NCI-H2171 (cell line): ENCODE measurements at places on chromosomes 4 and X.
A peak's percentile ranks its signal among the peaks of the same experiment; 100 is the strongest.

- DNase-seq = no peak
Measured at GRCh38 chr4:11765849-11766453, 337.3 kb upstream of the HS3ST1 start.

DNA sequence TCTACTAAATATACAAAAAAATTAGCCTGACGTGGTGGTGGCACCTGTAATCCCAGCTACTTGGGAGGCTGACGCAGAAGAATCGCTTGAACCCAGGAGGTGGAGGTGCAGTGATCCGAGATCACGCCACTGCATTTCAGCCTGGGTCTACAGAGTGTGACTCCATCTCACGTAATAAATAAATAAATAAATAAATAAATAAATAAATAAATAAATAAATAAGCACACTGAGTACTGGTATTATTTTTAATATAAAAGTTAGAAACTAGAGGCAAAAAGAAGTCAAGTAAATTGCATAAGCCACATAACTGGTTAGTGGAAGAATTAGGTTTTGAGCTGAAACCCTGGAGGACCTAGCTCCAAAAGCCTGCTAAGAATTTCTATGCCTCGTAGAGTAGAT, 1262.7 kb upstream of the PABPC4L start:
- no peak for DNase-seq

DNA sequence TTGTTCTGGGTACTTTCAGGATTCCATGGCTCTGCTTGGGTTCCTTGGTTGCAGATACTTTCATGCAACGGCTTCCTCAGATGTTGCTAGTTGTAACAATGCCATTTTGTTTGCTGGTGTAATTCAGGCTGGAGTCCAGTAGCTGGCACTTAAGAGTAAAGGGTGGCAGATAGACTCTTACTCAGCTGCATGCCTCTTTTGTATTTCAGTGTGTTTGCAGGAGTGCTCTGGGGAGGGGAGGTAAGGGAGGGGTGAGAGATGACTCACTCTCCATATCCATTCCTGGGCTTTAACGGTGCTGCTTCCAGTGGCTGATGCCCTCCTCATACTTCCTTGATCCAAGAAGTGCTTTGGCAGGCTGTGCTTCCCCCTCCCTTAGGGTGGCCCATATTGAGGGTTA, 155.2 kb downstream of the ZNF330 start:
- no peak for DNase-seq

DNA sequence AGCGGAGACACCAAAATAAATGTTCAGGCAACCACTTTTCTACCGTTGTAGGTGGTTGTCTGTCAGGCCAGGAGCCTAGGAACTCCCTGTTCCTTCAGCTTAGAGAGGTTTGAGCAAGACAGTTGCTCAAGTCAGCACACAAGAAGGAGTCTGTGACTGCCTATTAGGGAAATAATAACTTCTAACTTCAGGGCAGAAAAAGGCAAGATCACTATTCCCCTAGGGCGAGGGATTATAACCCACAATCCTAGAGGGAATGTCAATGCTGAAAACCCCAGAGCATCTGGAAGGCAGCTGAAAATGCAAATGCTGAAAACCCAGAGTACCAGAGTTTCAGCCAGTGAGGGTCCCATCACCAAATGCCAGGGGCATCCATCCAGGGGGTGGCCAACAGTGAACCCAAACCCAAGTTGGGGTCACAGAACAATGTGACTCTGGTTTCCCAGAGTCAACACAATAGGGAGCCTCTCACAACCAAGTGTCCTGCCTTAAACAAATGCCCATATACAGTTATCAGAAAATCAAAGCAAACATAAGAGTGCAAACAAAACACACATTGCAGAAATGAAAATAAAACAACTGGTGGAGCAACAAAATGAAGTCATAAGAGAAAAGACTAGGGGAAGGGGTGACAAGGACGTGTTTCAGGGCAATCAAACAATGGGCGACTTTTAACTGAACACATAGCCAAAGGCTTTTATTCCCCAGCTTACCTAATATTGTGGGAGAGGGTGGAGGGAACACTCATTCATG, 27.6 kb downstream of the MORF4L2 start:
- DNase-seq = no peak

DNA sequence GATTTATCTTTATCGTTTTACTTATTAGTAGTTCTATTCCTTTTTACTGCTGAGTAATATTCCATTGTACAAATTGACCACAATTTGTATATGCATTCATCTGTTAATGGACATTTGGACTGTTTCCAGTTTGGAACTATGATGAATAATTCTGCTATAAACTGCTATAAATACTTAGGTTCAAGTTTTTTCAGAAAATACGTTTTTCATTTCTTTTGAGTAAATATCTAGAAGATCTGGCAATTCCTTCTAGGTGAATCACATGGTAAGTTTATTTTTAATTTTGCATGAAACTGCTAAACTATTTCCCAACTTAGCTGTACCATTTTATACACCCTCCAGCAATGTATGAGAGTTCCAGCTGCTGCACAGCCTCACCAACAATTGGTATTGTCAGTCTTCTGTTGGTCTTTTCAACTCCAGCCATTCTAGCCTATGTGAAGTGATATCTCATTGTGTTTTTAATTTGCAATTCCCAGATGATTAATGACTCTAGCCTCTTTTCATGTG, 22.2 kb downstream of the LIN54 start:
- no peak for DNase-seq

DNA sequence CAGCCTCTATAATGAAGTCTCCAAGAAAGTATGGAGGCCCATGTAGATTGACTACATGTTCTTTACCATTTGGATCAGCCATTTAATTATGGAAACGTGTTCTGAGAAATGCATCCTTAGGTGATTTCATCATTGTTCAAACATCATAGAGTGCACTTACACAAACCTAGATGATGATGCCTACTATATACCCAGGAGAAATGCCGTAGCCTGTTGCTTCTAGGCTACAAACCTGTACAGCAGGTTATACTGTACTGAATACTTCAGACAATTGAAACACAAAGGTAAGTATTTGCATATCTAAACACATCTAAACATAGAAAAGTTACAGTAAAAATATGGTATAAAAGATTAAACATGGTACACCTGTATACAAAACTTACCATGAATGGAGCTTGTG, 186.5 kb upstream of the FSTL5 start:
- no peak for DNase-seq

DNA sequence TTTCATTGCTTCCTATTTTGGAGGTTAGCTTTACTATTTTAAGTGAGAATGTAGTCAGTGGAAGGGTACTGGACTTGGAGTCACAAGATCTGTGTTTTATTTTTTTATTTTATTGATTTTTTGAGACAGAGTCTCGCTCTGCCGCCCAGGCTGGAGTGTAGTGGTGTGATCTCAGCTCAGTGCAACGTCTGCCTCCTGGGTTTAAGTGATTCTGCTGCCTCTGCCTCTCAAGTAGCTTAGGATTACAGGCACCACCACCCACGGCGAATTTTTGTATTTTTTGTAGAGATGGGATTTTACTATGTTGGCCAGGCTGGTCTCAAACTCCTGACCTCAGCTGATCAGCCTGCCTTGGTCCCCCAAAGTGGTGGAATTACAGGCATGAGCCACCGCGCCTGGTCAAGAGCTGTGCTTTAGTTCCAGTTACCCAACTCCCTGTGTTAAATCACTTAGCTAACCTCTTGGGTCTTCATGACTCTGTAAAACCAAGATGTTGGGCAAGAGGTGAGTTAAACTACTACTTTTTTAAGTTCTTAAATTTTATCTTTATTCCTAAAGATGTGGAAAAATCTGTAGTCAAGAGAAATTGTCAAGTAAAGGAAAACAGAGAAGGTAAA, 11.2 kb downstream of the USP9X start:
- DNase-seq = no peak

- no peak for DNase-seq
Measured at GRCh38 chrX:23952391-23952790, 44.6 kb downstream of the CXorf58 start.

DNA sequence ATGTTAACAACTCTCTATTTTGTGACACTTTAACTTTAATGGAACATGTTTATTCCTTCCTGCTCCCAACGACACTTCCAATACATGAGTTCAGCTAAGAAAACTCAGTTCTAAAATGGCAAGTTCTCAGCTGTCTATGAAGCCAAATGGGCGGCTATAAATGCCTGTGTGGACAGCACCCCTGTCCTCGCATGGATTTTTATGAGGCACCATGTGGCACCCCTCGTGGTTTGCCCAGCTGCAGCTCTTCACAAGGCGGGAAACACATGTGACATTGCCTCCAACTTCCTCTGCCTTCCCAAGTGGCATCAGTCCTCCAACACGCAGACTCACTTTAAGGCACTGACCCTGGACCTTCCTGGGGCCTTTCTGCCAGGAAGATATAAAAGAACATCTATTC, 48.0 kb downstream of the SH3RF1 start:
- no peak for DNase-seq

DNA sequence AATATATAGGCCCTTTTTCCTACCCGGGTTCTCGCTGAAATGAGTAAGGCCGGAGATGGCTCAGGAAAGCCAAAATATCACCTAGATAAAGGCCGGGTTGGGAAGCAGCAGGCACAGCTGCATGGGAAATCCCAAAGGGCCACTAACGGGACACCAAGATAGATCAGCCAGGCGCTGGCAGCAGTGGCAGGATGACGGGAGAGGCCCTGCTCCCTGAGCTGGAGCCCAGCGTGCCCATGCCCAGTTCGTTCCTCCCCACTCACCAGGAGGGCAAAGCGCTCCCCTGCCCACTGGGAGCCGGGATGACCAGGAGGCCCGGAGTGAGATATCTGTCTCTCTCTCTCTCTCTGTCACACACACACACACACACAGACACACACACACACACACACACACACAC, 109.8 kb downstream of the DCTD start:
- peak; percentile 3 for DNase-seq

DNA sequence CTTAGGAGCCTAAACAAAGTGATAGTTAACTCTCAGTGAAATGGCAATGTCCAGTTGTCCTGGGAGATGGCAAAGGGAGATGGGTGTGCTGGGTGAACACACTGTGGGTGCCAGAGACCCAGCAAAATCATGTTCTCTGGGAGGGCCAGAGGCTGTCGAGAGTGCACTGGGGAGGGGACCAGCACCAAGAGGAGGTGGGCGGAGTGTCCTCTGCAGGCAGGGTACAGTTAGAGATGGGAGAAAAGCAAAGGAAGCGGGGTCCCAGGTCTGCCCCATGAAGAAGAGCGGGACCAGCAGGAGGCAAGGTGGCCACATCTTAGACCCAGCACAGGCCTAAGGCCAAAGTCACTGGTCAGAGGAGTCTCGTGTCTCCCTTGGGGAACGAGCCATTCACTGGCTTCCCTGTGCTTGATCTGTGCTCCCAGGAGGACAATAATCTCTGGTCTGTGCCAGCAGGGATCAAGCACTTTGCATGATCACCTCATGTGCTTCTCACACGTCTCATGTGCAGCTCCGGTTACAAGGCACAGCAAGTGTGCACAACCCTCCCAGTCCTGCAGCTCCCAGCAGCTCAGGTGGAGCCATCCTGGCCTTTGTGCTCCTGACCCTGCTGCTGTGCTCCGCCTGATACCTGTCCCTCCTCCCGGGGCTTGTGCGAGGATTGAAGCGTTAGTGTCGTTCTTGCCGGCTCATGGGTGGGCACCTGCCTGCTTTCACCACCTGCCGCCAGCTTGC, 100.9 kb downstream of the FAM53A start:
- DNase-seq = no peak

GRCh38 chrX:100615005-100615404, 21.6 kb downstream of the TSPAN6 start:
- DNase-seq = peak; percentile 13

DNA sequence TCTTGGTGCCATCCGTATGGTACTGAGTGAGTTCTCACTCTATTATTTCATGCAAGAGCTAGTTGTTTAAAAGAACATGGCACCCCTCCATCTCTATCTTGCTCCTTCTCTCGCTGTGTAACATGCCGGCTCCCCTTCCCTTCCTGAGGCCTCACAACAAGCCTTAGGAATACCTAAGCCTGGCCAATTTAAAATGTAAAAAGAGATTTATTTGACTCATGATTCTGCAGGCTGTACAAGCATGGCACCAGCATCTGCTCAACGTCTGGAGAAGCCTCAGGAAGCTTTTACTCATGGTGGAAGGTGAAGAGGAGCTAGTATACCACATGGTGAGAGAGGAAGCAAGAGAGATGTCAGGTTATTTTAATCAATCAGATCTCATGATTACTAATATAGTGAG, 90.4 kb upstream of the NUDT10 start:
- no peak for DNase-seq

DNA sequence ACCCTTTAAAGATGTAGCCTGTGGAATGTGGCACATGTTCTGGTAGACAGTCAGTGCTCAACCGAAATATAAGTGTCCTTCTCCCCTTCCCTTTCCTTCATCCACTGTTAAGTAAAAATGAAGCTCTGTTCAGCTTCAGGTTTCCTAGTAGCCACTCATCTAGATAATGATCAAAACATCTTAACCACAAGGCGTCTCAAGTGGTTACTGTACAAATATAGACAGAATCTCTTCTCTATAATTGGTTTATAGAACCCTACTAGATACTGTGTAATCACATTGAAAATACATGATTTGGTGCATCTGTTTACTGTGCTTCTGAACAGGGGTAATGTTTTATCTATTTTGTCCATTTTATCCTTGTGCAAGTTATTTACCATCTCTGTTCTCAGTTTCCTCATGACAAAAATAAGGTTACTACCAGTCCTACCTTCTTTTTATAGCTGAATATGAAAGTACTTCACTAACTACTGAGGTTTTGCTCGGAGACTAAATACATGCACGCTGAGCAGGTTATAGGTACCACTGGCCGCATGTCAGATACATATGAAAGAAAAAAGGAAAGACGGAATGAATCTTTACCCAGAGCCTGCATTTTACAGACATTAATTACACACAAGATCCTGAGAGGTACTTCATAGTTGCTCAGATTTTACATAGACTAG, 20.3 kb upstream of the SLC25A4 start:
- no peak for DNase-seq

DNA sequence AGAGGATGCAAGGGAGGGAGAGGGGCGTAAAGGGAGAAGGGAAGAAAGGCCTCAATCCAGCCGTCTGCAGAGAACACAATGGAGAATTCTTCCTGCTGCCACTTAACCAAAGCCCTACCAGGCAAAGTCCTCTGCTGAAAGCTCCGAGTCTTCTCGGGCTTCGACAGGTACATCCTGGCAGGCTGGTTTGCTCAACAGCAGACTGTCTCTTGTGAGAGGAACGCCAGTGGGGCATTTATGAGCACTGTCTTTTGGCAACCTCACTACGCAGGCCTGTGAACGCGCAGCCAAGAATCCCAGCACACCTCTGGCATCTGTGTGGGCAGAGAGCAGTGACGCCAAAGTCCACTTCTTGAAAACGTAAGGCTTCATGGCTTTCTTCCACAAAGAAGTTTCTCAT, 207.5 kb upstream of the FAM9B start:
- DNase-seq = no peak

DNA sequence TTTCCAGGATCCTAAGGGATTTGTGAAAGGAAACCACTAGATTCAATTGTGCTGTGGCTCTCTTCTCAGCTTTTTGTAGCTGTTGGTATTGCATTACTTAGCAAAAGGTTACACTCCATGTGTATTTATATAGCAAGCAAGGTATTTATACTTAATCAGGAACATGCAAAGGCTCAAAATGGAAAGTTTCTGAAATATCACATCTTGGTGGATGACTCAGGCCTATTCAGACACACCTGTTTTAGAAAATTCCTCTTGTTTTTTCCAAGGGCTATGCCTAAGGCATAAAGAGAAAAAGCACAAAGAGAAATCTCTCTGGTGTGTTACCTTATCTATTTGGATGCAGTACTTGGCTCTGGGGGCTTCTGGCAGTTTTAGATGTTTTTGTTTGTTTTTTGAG, 144.4 kb upstream of the GALNT7 start:
- no peak for DNase-seq

- no peak for DNase-seq
Measured at GRCh38 chr4:20486433-20486832, 213.8 kb upstream of the PACRGL start.

GRCh38 chr4:87255755-87256154, 35.3 kb upstream of the KLHL8 start:
- DNase-seq = no peak
